ENCODE measurements at places on chromosomes 4 and X.

- no peak for DNase-seq
Measured at GRCh38 chrX:25049971-25050370, 34.2 kb upstream of the ARX start.

DNA sequence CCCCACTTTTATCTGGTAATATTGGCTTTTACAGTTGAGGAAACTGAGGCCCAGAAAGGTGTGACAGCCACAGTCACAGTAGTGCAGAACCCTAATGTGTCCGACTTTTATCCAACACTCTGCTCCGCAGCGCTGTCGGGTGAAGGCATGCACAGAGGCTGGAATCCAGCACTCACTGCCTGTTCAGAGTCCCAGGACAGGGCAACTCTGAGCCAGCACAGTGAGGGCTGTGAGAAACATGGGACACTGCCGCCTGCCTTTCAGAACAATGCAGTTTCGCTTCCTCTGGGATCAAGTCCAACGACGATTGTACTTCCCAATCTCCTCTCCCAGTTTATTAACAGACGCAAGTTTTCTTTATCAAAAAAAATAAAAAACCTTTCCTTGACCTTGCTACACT lies 41.9 kb upstream of the PDGFRA start:
- DNase-seq, result no peak

- no peak for DNase-seq
Measured at GRCh38 chrX:21781976-21782375, 24.1 kb upstream of the SMPX start.

- no peak for DNase-seq
Measured at GRCh38 chrX:150150780-150151125, 212.4 kb upstream of the MAMLD1 start.

GRCh38 chr4:85154591-85154990 lies 188.1 kb upstream of the WDFY3 start:
- DNase-seq, result no peak

GRCh38 chr4:159240046-159240445 lies 137.2 kb downstream of the RAPGEF2 start:
- DNase-seq, result no peak

- no peak for DNase-seq
Measured at GRCh38 chr4:123651066-123651465, 254.5 kb downstream of the SPRY1 start.

DNA sequence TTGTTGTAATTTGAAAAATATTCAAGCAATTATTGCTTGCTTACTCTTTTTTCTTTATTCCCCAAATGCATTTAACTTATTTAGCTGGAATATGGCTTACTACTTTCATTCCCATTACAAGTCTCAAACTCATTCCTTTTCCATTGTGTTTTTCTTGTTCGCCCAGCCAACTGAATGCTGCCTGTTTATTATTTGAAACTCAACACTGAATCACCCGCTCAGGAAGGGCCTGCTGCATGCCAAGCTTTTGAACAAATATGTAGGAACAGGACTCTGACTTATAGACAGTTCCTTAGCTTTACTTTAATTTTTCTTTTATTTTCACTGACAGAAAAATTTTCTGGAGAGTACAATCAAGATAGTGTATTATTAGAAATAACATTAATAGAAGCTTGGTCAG lies 12.9 kb downstream of the PCDH18 start:
- DNase-seq, result no peak

- DNase-seq, result no peak
Measured at GRCh38 chrX:133414406-133415275, 648 bp downstream of the GPC4 start.

DNA sequence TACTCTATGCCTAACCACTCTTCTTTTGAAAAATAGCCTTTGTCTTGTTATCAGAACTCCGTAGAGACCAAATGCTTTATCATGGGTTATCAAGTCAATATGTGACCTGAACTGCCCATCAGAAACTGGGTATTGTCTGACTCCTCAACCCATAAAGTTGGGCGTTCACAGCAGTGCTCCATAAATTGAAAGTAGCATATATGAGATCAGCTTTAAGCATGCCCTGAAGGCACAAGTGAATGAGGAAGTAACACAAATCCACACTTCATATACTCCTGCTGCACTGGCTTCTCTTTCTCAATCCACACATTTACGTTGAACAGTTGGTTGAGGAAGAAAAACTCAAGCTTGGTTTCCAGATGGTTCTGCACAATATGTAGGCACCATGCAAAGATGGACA lies 1106.0 kb downstream of the STIM2 start:
- DNase-seq, result no peak

DNA sequence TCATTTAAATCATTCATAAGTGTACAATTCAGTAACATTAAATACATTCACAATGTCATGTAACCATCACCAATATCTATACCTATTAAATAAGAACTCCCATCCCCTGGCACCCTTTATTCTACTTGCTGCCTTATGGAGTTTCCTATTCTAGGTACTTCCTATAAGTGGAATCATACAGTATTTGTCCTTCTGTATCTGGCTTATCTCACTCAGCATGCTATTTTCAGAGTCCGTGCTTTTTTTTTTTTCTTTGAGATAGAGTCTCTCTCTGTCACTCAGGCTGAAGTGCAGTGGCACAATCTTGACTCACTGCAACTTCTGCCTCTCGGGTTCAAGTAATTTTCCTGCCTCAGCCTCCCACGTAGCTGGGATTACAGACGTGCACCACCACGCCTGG lies 67.9 kb upstream of the STOX2 start:
- DNase-seq, result no peak

GRCh38 chr4:23023121-23023520 lies 330.4 kb downstream of the GBA3 start:
- DNase-seq, result no peak

DNA sequence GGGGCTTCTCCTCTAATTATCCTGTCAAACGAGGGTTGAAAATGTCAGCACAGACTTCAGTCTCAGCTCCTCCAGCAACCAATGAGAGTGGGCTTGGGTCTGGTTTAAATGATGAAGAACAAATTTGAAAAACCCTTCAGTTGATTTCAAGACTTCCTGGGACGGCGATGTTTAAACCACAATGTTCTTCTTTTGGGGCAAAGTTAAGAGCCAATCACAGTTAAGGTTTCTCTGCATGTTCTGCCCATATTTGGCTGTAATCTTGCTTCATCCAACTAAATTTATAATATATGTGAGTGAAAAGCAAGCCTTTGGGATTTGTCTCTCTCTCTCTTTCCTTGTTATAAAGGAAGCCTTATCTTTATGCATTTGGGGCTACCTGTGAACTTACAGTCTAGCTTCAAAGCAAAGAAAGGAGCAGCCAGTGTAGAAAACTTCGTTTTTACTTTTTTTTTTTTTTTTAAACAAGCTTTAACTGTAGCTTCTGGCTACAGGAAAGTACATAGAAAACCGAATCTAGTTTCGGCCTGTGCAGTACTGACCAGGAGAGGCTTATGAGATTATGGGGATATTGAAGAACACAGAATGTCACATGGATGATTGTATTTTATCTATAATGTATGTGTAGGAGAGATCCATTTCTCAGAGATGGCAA lies 46.8 kb upstream of the FAM9C start:
- DNase-seq, result no peak

DNA sequence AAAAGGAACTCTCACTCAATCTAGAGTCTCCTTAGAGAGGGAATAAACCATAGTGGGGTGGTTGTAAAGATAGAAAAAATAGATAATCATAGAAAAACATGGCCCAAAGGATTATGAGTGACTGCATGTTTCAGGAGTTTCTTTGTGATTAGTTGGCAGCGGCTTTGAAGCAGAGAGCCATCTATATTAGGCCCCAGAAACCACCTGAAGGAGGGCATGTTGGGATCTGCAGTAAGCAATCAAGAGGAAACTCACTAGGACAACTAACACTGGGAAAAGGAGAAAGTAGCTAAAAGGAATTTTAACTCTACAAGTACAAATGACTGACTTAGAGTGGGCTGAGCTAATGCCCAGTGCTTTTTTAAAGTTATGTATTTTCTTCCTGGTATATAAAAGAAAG lies 269.2 kb upstream of the NRK start:
- DNase-seq, result no peak

DNA sequence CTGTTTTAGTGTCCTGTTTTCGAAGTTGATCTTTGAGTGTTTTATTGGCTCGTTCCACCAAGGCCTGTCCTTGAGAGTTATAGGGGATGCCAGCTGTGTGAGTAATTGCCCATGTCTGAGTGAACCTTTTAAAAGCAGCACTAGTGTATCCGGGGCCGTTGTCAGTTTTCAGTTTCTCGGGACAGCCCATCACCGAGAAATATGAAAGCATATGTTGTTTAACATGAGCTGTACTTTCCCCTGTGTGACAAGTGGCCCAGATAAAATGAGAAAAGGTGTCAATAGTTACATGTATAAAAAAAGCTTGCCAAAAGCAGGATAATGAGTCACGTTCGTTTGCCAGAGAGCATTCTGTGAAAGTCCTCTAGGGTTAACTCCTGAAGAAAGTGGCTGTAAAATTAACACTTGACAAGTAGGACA lies 48.6 kb upstream of the RASSF6 start:
- no peak for DNase-seq

- no peak for DNase-seq
Measured at GRCh38 chrX:48711929-48712505, 15.5 kb downstream of the SUV39H1 start.

GRCh38 chr4:76597423-76597979 lies 162.5 kb downstream of the SHROOM3 start:
- DNase-seq, result no peak

- no peak for DNase-seq
Measured at GRCh38 chr4:3283916-3284315, 8.9 kb upstream of the RGS12 start.

DNA sequence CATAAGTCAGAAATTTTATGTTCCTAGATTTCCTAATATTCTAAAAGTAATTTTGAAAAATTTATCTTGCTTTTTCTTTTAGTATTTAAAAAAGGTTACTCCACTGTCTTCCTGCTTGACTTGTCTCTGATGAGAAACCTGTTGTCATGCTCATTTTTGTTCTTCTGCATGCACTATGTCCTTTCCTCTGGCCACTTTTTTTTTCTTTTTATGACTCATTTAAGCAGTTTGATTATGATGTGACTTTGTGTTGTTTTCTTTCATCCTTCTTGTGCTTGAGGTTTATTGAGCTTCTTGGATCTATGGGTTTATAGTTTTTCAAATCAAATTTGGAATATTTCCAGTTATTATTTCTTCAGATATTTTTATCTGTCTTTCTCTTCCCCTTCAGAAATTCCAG lies 12.0 kb upstream of the UFSP2 start:
- DNase-seq, result no peak
